ENCODE measurements at places on chromosomes 3 and 15.
A peak's percentile ranks its signal among the peaks of the same experiment; 100 is the strongest.

GRCh38 chr3:139062918-139063317 lies 18.2 kb upstream of the PRR23C start:
- DNase-seq, result no peak

DNA sequence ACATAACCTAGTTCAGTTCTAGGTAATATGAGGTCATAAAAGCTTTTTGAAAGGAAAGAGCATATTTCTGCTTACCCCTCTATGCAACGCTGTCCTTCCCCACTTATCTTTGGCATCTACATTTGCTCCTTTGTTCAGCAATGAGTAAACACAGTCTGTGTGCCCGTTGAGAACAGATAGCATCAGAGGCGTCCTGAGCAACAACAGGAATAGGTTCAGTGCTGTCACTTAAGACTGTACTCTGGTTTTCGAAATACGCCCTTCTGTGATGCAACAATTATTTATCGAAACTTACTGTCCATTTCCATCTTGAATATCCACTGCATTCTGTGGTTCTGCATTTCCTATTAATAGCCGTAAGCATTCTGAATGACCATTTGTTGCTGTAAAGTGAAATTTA lies 84.4 kb downstream of the BTD start:
- peak; percentile 25 for DNase-seq

DNA sequence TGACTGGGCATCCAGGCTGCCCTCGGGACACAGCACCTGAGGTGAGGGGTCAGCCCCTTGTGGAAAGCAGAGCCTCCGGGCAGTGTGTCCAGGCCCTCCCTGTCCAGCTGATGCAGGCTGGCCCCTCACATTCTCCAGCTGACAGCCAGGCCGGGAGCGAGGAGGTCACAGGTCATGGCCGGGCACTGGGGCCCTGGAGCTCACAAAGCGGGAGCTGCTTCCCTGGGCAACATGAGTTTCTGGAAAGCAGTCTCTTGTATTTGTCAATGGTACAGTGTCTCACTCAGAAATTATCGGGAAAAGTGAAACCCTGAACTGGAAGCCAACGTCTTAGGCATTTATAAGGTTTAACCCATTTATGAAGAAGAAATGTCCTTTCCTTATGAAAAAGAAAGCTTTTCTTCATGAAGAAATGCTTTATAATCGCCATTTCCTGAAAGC lies 118.5 kb downstream of the OPA1 start:
- no peak for DNase-seq

GRCh38 chr3:152176241-152176640 lies 92.5 kb upstream of the MBNL1 start:
- no peak for DNase-seq

DNA sequence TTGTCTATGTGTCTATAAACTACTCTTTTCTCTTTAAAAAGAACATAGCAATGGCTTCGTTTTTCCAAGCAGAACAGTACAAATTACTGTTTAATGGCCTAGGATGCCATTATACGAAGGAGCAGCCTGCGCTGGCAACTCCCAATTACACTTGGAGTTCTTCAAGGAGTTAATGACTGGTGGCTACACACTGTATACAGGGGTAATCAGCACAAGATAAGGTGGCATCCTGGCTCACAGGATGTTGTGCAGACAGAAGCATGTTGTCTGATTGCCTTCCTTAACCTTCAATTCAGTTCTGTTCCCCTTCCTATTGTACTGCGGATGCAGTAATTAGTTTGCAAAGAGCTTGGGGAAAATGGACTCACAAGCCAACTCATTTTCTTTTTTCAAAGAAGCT lies 250.7 kb upstream of the ROBO2 start:
- DNase-seq, result no peak

DNA sequence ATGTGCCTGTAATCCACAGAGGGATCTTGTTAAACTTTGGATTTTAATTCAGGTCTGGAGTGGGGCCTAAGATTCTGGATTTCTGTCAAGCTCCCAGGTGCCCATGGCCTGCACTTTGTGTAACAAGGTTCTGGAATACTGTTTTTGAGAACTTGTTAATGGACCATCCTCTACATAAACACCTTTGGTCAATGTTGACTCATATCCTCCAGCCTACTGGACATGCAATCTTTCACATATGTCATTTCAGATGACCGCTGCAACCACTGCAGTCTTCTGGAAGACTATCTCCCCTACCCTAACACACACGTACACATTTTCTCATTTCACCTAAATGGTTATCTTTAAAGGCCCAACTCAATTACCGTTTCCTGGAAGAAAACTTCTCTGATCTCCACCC lies 302.1 kb upstream of the TPRG1 start:
- DNase-seq, result no peak

DNA sequence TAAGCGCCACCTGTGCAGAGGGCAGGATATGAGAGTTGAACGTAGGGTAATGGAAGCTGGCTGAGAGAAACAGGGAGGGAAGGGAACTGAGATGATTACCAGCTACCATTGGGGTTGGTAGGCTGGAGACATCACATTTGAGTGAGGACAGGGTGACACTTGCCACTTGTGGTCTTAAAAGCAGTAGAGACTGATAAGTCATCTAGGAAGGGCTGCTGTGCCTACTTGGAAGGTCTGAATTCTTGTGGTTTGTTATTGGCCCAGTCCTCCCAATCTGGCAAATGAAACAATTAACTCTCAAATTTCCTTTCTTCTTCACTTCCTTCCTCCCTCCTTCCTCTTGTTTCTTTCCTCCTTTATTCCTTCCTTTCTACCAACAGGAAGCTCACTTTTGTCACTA lies 46.8 kb downstream of the COL6A5 start:
- DNase-seq, result no peak

GRCh38 chr15:92645051-92645631 lies 10.4 kb downstream of the FAM174B start:
- DNase-seq, result no peak

DNA sequence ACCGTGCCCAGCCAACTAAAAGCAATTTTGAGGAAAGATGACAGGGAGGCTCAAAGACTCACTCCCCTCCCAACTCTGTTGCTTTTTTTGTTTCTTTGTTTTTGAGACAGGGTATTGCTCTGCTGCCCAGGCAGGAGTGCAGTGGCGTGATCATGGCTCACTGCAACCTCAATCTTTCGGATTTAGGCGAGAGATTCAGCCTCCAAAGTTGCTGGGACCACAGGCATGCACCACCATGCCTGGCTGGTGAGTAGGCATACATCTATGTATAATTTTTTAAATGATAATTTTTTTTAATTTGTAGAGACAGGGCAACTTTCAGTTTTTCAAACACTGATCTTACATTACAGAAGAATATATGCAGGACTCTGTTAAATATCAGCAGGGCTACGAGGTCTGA lies 15.8 kb upstream of the THUMPD3 start:
- no peak for DNase-seq

DNA sequence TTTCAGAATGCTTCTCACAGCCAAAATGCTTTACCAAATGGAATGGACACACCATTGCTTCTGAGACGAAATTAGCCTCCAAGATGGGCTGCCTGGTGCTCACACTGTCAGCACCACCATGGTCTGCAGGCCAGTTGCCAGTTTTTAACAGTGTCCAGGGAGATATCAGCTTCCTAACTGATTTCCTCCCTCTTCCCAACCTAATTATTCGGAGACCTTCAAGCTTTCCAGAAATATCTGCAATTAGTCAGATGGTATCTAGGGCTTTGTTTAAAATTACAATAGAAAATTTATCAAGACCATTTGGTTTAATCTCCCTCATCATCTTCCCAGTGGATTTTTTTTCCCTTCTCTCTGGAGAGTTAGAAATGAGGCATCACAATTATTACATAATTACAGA lies 287.5 kb downstream of the ZPLD1 start:
- no peak for DNase-seq

- DNase-seq, result no peak
Observed at GRCh38 chr15:38254051-38254883, 1.6 kb downstream of the SPRED1 start.

GRCh38 chr3:37859908-37860199 lies 1.8 kb upstream of the CTDSPL start:
- DNase-seq, result no peak

DNA sequence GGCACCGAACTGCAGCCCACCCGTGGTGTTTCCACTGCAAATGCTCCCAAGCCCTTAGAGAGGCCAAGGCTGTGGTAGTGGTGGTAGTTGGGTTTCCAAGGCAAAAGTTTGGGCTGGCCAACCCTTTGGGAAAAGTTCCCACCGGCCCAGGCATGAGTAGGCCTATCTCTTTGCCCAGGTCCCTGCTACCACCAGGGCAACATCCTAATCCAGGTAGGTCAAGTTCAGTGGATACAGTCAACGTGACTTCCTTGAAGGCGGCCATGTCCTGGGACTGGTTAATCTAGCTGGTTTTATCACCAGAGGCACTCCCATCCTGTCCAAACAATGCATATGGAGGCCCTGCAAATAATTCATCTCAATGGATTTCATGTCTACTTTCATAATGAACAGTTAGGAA lies 1.6 kb upstream of the ONECUT1 start:
- DNase-seq, result no peak

GRCh38 chr3:45593708-45594601 lies 596 bp upstream of the LIMD1 start:
- DNase-seq, result peak; percentile 47

DNA sequence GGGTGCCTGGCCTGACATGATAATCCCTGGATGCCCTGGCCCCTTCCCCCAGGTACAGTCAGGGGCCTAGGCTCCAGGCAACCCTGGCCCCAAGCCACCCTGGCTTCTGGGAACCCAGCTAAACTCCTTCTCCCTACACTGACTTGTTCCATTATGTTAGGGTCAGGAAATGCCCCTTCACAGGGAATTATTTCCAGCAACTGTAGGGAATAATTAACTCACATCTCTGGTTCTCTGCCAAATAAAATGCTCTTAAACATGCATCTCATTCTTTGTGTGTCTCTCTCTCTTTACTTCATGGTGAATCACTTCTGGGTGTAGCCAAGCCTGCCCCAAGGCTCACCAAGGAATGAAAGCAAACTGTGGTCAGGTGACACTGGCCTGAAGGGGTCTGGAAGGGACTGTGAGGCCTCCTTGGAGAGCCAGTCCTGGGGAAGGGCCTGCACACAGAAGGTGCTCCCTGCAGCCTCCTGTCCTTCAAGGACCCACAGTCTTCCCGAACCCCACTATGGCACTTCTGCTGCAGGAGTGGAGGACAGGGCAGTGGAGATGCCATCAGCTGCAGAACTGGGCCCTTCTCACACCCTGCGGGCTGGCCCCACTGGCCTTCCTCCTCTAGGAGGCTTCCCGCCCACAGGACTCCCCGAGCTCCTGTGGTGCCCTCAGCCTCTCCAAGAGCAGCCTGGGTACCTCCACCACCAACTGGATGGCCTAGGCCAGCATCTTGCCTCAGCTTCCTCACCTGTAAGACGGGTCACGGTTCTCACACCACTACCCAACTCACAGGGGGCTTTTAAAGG lies 17.6 kb downstream of the TKT start:
- no peak for DNase-seq

DNA sequence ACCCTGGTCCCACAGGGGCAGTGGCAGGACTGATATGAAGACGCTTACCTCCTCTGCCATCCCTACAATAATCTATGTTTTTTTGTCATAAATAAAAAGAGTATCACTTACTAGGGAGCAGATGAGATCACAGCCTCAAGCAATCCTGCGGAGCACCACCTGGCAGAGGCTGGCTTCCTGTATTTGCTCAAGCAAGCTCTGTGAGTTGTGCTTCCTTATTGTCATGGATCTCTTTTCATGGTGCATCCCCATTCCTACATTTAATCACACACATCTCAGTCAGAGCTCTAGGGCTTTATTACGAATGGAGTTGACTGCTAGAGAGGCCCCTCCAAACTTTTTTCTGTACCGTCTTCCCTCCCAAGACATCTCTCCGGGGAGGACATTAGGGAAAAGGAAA lies 186.0 kb downstream of the UBE2E2 start:
- DNase-seq, result no peak

- DNase-seq, result peak; percentile 45
Observed at GRCh38 chr15:80010131-80010673, 39.2 kb upstream of the BCL2A1 start.

GRCh38 chr15:20356444-20356910 lies 185.1 kb downstream of the GOLGA6L6 start:
- DNase-seq, result no peak

DNA sequence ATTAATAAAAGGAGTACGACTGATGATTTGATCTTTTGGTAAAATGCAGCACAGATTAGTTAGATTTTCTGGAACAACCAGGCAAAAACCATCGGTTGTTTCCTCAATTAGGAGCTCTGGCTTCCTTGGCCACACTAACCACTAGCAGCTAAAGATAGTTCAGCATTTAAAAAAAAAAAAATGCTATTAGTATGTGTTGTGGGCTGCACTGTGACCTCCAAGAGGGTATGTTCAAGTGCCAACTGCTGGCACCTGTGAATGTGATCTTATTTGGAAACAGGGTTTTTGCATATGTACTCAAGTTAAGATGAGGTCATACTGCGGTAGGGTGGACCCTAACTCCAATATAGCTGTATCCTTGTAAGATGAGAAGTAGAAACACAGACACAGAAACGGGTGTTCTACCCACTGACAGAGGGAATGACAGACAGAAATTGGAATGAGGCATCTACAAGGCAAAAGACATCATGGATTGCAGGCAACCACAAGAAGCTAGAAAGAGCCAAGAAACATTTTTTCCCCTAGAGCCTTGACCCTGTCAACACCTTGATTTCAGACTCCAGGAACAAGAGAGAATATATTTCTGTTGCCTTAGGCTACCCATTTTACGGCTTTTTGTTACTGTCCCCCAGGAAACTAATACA lies 534.6 kb upstream of the ROBO2 start:
- peak; percentile 61 for DNase-seq

DNA sequence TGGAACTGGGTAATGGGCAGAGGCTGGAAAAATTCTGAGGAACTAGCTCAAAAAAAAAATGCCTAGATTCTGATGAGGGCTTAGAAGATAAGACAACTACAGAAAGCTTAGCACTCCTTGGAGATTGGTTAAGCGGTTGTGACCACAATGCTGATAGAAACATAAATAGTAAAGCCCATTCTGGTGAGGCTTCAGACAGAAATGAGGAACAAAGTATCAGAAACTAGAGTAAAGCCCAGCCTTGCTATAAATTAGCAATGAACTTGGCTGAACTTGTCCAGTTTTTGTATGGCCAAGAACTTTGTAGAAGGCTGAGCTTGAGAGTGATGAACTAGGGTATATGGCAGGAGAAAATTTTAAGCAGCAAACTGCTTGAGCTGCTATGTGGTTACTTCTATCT lies 25.4 kb downstream of the GOLGB1 start:
- DNase-seq, result peak; percentile 99

GRCh38 chr3:48460517-48460902 lies 14.0 kb downstream of the ATRIP start:
- DNase-seq, result no peak

DNA sequence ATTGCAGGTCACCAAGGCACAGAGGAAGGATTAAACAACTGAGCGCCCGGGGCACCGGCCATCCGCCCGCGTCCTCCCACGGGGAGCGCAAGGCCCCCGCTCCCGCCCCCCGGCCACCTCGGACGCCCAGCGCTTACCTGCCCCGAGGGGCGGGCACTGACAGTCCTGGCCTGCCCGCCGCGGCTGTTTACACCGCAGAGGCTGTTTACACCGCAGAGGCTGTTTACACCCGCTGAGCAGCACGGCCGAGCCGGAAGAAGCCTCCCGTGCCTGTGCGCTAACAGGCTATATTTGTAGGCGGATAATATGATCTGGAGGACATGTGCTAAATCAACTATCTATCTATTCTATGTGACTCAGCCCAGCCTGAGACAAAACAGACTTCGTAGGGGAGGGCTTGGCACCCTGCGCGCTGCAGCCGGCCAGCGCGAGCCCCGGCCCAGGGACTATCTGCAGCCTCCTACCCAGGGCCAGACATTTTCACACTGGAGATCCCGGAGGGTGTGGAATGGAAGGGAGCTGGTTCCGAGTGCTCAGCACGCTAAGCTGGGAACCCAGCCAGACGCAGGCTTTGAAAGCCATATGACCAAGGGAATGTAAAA lies at the start of gene LRRC2:
Gene LRRC2 (minus strand): TSS at position 263 of the 602 bp plus-strand sequence. CDS start 14,711 bp downstream, outside the sequence.
- no peak for DNase-seq

Measured in MV-4-11 (cell line).